ENCODE measurements at places on chromosomes 6 and 20.

DNA sequence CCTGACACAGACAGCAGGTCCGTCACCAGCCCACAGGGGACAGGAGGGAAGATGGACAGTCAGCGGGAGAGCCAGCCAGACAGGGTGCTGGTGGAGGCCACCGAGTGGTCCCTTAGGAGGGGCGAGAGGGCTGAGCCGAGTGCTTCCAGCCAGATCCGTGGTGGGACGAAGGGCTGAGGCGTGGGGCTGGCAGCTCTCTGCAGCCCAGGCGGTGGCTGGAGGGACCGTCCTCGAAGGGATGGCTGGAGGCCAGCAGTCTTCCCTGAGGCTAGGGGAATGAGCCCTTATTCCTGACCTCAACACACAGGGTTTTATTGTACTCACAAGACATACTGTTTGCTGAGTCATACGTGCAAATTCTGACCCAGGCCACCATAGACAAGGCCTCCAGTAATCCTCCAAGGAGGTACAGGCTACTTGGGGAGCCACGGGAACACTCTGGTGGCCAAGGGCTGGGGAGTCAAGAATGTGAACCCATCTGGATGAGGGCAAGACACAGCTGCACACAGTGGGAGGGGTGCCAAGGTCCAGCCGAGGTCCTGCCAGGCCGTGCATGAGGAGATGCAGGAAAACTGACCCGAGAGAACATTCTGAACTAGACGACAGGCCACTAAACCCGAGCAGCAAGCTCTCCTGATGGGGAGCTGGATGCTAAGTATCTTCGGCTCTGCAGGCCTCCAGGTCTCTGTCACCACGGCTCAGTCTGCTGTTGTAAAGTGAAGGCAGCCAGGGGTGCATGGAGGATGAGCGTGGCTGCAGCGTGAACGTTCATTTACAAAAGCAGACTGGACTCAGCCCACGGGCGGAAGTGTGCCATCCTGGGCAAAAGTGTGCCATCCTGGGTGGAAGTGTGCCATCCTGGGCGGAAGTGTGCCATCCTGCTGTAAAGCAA, 242.5 kb downstream of the TTLL2 start:
- DNase-seq: no peak

- no peak for DNase-seq
These were observed 5.0 kb downstream of the TCP11 start for GRCh38 chr6:35136185-35136584.

GRCh38 chr6:148761527-148762011, 14.7 kb downstream of the UST start:
- DNase-seq: no peak

- DNase-seq: peak; percentile 88
These were observed 15.2 kb upstream of the MRPS18A start for GRCh38 chr6:43702534-43703440.

DNA sequence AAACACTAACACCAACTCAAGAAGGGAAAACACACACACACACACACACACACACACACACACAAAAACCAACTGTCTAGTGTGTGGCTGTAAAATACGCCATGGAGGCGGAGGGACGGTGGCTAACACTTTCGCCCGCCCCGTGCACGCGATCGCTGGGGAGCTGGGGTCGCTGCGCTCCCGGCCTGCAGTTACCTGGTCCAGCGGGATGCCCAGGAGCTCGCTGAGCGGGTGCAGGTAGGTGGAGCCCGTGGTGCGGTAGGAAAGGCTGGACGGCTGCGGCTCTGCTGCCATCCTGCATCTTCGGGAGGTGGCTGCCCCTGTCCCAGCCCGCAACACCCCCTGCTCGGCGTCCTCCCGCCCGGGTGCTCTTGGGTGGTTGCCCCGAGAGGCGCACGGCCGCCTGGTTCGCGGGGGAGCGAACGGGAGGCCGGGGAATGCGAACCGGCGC, 303 bp downstream of the MBOAT1 start:
- DNase-seq: no peak

- no peak for DNase-seq
These were observed 54.5 kb upstream of the TULP4 start for GRCh38 chr6:158257781-158258180.

DNA sequence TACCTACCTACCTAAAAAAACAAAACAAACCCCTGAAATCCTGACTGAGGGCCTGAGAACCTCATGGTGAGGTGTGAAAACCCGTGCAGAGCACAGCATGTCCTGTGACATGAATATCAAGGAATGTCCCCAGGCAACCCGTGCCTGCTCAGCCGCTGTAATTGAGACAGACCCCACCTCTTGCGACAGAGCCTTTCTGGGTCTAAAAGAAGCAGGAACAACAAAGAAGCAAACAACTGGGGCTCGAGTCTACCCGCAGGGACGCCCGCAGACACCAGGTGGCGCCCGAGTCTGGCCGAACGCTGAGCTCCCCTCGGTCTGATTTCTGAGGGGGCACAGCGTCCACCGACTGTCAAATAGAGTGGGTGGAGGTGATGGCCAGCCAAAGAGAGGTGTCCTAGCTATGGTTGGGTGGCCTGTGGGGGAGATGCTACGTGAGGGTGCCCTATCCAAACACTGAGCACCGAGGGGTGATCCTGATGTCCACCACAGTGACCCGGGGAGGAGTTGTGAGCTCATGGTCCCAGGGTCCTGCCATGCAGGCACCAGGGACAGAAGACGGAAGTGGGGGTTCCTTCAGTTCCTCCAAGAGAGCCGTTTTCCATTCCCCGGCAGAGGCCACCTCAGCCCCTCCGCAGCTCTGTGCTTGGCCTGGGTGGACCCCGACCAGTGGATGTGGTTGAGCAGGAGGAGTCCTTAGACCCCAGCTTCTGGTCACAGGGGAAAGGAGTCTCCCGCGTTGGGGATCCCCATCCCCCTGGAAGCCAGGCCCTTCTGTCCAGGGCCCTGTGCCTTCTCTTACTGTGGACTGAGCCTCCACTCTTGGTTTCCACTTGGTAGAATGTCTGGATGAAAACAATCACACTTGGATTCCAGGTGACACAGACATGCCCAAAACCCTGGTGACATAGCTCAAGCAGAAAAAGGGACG, 268.2 kb downstream of the CDC5L start:
- peak; percentile 72 for DNase-seq

DNA sequence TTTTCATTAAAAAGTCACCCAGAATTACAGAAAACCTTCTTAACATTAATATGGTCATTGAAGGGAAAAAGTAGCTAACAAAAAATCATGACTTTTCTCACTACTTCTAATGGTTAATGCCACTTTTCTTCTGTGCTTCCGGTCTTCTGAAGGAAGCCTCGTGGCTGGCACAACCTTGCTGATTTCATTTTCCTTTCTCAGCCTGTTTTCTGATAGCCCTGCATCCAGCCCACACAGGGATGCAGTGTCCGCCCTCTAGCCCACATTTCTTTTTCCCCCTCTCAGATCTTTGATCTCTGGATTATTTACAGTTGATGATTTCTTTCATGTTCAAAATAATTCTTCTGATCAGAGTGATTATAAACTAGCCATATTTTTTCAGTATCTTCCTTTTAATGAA, 655.4 kb upstream of the EPHA7 start:
- no peak for DNase-seq

DNA sequence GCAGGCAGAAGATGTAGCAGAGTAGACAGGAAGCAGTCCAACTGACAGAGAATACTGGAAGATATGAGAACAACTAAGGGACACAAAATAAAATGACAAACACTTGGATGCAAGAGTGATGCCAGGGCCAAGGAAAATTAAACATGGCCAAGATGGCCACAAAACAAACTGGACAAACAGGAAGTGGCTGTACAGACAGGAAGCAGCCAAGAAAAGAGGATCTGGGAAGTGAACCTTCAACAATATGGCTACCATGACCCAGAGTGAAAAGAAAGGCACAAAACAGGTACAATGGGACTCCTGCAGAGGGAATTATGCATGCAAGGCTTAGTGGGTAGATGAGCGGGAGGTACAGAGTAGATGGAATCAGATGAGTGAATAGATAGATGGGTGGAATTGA, 29.1 kb downstream of the HLA-DPB1 start:
- DNase-seq: no peak

DNA sequence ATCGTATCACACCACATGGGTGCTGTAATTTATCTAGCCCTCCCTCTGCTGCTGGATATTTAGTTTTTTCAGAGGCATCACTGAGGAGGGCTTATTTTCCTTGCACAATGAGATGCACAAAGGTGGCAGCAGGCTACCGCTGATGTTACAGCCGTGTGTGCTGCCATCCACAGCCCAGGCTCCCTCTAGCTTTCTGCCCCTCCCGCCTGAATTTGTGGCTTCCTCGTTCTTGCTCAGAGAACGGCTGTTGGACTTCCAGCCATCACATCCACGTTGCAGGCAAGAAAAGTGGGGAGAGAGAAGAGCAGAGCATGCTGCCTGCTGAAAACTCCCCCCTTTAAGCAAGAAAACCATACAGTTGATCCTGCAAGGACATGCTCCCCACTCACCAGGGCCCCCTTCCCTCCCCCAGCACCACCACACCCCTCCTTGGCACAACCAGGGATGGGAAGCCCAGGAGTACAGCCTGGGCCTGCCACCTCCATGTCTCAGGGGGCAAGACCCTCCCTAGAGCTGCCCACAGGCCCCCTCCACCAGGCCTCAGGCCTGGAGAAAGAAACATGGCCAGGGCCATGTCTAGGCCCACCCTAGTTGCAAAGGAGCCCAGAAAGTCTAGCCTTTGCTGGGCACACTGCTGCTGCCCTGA, 102.6 kb downstream of the MRPL14 start:
- DNase-seq: no peak

DNA sequence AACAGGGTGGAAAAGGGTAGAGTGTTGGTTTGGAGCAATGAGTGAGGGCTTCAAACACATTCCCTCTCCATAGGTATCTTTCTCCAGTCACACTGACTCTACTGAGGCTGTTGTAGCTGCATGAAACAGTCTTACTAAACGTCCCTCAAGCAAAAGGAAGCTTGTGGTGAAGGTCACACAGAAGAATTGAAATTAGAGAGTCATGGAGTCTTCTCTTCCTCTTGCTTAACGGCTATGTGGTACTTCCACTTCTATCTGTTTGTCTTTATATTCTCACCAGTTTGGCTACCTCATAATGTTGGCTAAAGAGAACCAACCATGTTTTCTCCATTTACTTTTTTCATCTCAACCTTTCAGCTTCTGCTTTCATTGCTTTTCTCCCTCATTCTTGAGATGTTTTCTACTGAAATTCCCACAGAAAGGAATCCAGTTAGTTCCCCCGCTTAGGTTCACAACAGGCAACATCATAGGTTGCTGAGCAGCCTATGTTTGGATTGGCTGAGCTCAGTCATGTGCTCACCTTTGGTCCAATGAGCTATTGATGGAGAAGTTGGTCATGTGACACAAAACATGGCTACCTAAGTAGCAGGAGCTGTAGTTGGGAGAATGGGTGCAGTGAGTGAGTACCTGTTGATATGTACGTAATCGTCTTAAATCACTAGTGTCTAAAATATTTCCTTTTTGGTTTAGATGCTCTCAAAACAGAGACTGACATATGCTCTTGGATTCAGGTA, 99.8 kb downstream of the SNAP25 start:
- no peak for DNase-seq

DNA sequence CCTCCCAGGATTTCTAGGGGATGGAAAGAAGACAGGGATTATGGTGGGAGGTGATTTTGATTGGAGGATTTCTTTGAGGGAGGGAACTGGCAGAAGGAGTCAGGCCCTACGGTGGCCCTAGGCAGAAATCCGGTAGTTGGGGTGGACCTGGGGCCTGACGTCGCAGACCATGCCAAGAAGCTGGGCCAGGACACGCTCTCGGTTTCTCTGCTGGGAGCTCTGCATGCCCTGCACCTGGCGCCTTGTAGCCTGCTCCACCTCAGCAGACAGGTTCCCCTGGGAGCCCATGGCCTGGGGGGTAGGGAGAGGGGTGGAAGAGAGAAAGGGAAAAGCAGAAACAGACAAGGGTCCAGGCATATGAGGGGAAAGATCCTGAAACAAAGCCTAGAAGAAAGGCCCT, 1.1 kb downstream of the ATP6V1G2 start:
- no peak for DNase-seq

DNA sequence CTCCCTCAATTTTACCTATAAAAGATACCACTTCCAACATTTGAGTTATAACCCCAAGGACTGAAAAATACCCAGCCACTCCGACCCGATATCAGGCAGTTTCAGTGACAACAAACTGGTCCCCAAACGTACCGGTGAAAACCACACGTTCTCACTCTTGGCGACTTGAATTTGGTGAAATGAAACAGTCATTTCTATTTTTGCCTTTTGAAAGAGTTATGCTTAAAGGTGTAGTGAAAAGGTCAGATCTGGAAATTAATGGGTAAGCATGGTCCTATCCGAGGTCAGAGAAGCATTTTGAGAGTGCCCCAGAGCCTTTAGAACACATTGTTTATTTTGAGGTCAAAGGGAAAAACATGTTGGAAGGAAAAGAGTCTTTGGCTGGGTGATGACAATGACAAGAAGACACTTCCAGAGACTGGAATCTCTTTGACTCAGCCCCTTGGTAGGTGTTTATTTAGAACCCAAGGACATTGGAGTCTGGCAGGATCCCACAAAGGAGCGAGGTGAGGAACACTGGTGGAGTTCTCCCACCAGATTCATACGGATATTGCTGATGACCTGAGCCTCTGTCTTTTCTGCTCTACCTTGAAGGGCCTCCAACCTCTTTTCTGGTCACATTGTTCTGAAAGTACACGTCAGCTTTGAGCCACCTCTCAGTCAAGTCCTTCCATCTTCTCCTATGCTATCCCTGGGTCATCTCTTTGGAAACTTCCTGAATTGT, 235.0 kb downstream of the GMPR start:
- DNase-seq: no peak

DNA sequence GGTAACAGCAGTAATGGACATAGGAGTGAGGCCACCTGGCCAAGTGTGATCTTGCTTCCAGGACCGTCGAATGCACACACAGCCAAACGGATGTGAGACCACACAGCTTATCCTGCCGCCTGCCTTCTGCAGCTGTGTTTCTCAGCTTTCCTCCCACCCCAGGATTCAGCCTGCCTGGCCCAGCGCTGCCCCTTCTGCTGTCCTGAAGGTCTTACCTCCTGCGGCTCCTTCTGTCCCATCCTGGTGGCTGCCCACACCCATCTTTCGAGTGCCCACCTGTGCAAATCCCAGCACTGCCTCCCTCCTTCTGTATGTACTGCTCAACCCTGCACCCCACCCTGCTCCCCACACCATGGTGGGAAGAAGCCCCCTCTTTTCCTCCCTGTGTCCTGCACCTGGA, 49.4 kb upstream of the DACT2 start:
- DNase-seq: no peak

DNA sequence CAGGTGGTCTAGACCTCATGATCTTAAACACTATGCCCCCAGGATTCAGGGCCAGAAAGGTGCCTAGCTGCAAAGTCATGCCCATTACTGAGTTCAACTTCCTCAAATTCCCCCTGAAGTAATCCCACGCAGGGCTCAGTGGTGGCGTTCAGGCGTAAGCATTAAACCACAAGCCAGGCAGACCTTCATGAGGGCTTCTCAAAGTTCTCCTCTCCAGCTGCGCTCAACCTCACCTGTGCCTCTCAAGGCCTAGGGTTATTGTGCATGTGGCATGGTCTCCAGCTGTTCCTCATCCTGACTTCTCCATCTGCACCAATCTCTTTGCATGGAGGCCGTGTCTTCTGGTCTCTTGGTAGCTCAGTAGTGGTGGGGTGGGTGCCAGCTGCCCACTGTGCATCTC, 113.6 kb downstream of the TSHZ2 start:
- DNase-seq: no peak
